ENCODE measurements at places on chromosomes 1 and 21. TPM values are rescaled to one million over a fixed set of nuclear protein-coding genes. Genes with fewer than 3 reads are reported as not detected.

The IGSF9 gene
- 0.13 TPM for total RNA-seq

The LAPTM5 gene
- 251 TPM for total RNA-seq

The ZNF697 gene
- total RNA-seq, result 11.0 TPM

The S100A12 gene
- 77.2 TPM for total RNA-seq

The HMGCL gene
- total RNA-seq, result 31.7 TPM

The PTGFRN gene
- total RNA-seq, result 24.0 TPM

The MTF1 gene
- 34.1 TPM for total RNA-seq

The PRR9 gene
- total RNA-seq, result not detected

The SPATA17 gene
- total RNA-seq, result not detected

The APCS gene
- total RNA-seq, result not detected

The PTBP2 gene
- 24.0 TPM for total RNA-seq

The BGLAP gene
- not detected for total RNA-seq

The SFN gene
- total RNA-seq, result 1.3 TPM

The RAVER2 gene
- 3.5 TPM for total RNA-seq

The GPR37L1 gene
- not detected for total RNA-seq
